Heart left ventricle (tissue), 16 donors: ENCODE measurements at places on chromosomes 12 and 14. TPM values are rescaled to one million over a fixed set of nuclear protein-coding genes. Genes with fewer than 3 reads are reported as not detected.
A peak's percentile ranks its signal among the peaks of the same experiment; 100 is the strongest.

Gene CARMIL3
- total RNA-seq = not detected

Gene KRT77
- not detected for total RNA-seq

Gene AMHR2
- not detected for total RNA-seq

DNA sequence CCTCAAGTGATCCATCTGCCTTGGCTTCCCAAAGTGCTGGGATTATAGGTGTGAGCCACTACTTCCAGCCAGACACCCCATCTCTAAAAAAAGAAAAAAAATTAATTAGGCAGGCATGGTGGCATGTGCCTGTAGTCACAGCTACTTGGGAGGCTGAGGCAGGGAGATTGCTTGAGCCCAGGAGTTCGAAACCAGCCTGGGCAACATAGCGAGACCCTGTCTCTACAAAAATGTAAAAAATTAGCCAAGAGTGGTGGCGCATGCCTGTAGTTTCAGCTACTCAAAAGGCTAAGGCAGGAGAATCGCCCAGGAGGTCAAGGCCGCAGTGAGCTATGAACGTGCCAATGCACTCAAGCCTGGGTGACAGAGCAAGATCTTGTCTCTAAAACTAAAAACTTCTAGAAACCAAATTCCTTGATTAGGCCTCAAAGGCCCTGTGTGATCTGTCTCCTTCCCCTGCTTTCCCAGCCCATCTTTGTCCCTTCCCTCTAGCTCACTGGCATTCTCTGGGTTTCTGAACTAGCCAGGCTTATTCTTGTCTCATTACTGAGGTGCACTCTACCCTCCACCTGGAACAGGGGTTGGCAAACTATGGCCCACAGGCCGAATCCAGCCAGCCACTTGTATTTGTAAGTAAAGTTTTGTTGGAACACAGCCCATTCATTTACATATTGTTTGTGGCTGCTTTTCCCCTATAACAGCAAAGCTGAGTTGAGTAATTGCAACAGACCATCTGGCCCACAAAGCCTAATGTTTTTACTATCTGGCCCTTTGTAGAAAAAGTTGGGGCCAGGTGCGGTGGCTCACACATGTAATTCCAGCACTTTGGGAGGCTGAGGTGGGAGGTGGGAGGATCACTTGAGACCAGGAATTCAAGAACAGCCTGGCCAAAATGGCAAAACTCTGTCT is 17.2 kb upstream of the TPCN1 start:
- H3K4me3 ChIP-seq = no peak overlapping the region
- peaks cover 8% of the 10 kb centered on the region for H3K4me1 ChIP-seq
- peak overlapping the region; percentile 49 for H3K27ac ChIP-seq
- no peaks in the 10 kb centered on the region for H3K27me3 ChIP-seq

Gene SLC4A8
- total RNA-seq = 2.6 TPM

Gene MTA1
- 167 TPM for total RNA-seq

Gene TAS2R13
- total RNA-seq = 0.38 TPM

GRCh38 chr14:72744416-72745120 is 149.3 kb downstream of the DPF3 start:
- no peaks in the 10 kb centered on the region for H3K36me3 ChIP-seq
- H3K4me1 ChIP-seq = peaks cover 18% of the 10 kb centered on the region
- no peak overlapping the region for H3K27ac ChIP-seq
- H3K4me3 ChIP-seq = no peak overlapping the region
- H3K27me3 ChIP-seq = no peaks in the 10 kb centered on the region

- H3K36me3 ChIP-seq = no peaks in the 10 kb centered on the region
- H3K27me3 ChIP-seq = no peaks in the 10 kb centered on the region
- H3K27ac ChIP-seq = no peak overlapping the region
- H3K4me1 ChIP-seq = no peaks in the 10 kb centered on the region
- DNase-seq = no peak
- no peak overlapping the region for H3K4me3 ChIP-seq
Observed at GRCh38 chr12:90280564-90281058, 572.0 kb upstream of the ATP2B1 start.

GRCh38 chr14:59918824-59919569 is 947 bp upstream of the LRRC9 start:
- no peak for DNase-seq
- peak overlapping the region; percentile 49 for H3K4me3 ChIP-seq
- peaks cover 8% of the 10 kb centered on the region for H3K27me3 ChIP-seq

Gene PGF
- 4.1 TPM for total RNA-seq

DNA sequence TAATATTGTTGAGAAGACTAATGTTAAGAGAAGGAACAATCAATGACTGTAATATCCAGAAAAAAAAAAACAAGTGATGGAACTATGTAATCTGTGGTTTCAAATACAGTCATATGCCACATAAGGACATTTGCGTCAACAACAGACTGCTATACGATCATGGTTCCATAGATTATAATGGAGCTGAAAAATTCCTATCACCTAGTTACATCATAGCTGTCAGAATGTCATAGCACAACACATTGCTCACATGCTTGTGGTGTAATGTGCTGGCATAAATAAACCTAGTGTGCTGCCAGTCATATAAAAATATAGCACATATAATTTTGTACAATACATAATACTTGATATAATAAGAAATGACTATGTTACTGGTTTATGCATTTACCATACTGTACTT is 653.5 kb downstream of the TRHDE start:
- no peaks in the 10 kb centered on the region for H3K36me3 ChIP-seq
- no peak overlapping the region for H3K4me3 ChIP-seq
- DNase-seq = no peak
- no peak overlapping the region for H3K27ac ChIP-seq
- no peaks in the 10 kb centered on the region for H3K27me3 ChIP-seq

DNA sequence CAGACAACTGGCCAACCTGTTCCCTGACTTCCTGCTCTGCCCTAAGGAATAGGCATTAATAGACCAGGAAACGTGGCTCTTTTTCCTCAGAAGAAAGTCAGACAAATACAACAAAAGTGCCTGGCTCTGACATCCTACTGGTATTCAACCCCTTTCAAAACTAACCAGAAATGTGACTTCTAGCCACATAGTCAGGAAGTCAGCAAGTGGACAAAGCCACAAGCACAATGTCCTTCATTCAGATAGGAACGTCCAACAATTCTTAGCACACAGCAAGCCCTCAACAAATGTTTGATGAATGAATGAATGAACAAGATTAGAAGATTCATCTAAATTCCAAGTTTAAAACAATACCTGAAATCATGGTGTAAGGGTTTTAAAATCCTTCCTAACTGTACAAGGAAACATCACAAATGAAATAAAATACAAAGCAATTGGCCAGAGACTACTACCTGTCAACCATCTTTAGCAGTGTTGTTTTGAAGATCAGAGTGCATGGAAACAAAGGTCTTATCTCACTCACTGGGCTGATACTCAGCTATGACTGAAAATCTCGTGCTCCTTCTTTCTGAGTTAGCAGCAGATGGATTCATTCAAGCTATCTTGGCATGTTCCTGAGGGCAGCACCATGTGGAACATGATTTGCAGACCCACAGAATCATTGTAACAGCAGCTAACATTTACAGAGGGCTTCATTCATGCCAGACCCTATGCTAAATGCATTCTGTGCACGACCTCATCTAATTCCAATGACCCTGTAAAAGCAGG is 16.5 kb downstream of the APPL2 start:
- no peak for DNase-seq
- no peak overlapping the region for H3K4me3 ChIP-seq
- H3K27me3 ChIP-seq = no peaks in the 10 kb centered on the region
- H3K4me1 ChIP-seq = peaks cover 57% of the 10 kb centered on the region
- peak overlapping the region; percentile 50 for H3K27ac ChIP-seq

- H3K4me1 ChIP-seq = no peaks in the 10 kb centered on the region
- H3K27me3 ChIP-seq = no peaks in the 10 kb centered on the region
- no peak for DNase-seq
- no peak overlapping the region for H3K27ac ChIP-seq
- H3K4me3 ChIP-seq = no peak overlapping the region
Observed at GRCh38 chr12:125161712-125162022, 96.4 kb downstream of the AACS start.

Gene BMAL2
- 1.2 TPM for total RNA-seq

Gene TMEM179
- total RNA-seq = not detected

Gene ERP27
- total RNA-seq = 0.24 TPM

Gene GLIPR1L1
- not detected for total RNA-seq

DNA sequence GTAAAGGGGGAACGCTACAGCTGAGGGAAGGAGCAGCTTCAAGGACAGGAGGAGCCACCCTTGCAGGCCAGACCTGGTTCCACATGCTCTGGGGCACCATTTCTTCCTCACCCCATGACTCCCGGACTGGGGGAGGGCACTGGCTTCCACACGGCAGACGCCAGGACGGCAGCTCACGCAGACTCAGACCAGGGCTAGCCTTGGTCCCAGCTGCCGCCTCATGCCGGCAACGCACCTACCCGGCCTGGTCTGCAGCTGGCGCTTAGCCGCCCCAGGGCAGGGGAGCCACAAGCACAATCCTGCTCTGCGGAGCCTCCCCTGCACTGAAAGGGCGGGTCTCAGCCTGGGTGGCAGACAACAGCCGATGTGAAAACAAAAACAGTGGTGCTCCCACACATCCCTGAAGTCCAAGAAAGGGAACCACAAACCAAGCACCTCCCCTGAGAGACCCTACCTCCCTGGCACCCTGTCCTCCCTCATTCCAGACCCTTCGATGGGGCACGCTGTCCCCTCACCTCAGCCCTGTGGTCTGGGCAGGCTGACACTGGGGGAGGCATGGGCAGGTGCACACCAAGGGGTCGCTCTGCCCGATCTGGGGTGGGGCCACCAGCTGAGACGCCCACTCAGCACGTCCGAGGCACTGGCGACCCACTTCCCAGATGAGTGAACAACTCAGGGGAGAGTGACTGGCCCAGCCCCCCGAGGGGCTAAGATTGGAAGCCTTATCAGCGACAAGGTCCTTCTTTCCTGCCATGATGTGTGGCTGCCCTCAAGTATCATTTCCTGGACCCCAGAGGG is 65.0 kb downstream of the CHGA start:
- H3K27ac ChIP-seq = peak overlapping the region; percentile 79
- H3K27me3 ChIP-seq = no peaks in the 10 kb centered on the region
- H3K4me1 ChIP-seq = no peaks in the 10 kb centered on the region

DNA sequence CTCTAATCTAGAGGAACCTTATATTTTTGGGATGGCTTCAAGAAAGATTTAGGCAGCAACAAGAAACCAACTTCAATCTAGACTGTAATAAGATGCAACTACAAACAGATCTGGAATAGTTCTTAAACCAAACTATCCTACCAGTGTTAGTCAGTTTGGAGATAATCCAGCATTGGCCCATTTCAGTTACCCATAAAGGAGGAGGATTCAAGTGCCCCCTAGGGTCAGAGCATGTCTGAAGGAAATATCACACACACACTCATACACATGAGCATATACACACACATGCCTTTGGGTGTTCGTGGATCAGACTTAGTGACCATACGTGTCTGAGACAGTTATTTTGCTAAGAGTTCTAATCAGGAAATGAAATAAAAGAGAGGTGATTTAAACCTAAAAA is 261.2 kb downstream of the ADAMTS20 start:
- no peak for DNase-seq
- no peaks in the 10 kb centered on the region for H3K4me1 ChIP-seq
- no peaks in the 10 kb centered on the region for H3K36me3 ChIP-seq
- H3K27ac ChIP-seq = no peak overlapping the region

Gene NTN4
- total RNA-seq = 71.5 TPM

- peak overlapping the region; percentile 82 for H3K4me3 ChIP-seq
- no peak for DNase-seq
- peaks cover 12% of the 10 kb centered on the region for H3K4me1 ChIP-seq
- peak overlapping the region; percentile 98 for H3K27ac ChIP-seq
- H3K27me3 ChIP-seq = no peaks in the 10 kb centered on the region
Observed at GRCh38 chr12:45216983-45217485, 1.1 kb downstream of the ANO6 start.

DNA sequence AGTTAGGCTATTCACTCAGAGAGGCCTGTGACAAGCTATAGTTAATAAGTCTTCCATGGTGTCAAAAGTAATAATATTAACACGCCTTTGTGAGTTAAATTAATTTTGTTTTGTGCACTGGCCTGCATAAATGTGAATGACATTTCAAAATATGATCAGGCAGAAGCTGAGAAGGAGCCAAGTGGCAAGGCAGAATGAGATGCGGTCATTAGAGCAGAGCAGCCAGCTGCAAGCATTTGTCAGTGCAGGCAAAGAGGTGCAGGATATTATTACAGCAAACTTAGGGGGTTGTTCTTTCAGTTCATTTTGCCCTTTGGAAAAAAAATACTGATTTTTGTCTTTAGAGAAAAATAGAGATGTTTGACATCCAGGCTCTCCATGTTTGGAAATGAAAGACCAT is 364.5 kb downstream of the PAWR start:
- H3K36me3 ChIP-seq = no peaks in the 10 kb centered on the region
- H3K27ac ChIP-seq = no peak overlapping the region
- no peaks in the 10 kb centered on the region for H3K27me3 ChIP-seq
- no peaks in the 10 kb centered on the region for H3K4me1 ChIP-seq
- H3K4me3 ChIP-seq = no peak overlapping the region
- no peak for DNase-seq

DNA sequence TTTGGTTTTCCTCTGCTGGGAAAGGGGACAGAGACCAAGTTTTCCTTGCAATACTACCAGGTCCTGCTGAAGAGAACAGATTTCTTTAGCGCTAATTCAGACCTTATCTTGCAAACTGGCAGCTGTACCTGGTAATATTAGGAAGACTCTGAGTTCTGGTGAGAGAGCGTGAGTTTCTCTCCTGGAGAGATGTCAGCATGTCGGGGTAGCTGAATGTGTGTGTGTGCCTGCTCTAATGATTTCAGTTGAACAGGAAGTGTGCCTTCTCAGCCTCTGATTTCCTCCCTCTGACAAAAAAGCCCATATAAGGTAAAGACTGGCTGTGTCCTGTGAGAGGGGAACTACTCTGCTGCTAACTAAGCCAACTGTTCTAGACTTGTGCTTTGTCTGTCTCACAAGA is 10.3 kb upstream of the ERP27 start:
- peak; percentile 39 for DNase-seq
- peak overlapping the region; percentile 53 for H3K27ac ChIP-seq
- peak overlapping the region; percentile 2 for H3K4me3 ChIP-seq
- peaks cover 15% of the 10 kb centered on the region for H3K36me3 ChIP-seq
- peaks cover 53% of the 10 kb centered on the region for H3K4me1 ChIP-seq
- no peaks in the 10 kb centered on the region for H3K27me3 ChIP-seq

Gene TPPP2
- total RNA-seq = 0.95 TPM

Gene IL26
- total RNA-seq = not detected

Gene FAM222A
- 7.1 TPM for total RNA-seq

DNA sequence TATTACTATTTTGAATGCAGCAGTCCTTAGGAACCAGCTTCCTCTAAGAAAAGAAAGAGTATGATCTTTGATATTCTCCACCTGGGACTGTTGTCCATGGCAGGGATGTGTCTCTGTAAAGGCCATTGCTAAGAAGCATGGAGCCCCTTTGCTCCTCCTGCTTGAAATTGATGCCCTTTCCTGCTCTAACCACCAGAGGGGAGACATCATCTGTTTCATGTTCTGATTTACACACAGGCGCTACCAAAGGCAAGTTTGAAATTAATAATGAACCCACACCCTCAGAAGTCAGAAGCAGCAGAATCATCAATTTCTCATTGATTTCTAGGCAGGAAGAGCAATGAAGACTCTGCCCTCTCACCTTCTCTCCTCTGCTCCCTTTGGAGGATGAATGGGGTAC is 253.8 kb downstream of the RMST start:
- no peak for DNase-seq
- H3K27ac ChIP-seq = no peak overlapping the region
- no peaks in the 10 kb centered on the region for H3K4me1 ChIP-seq
- no peaks in the 10 kb centered on the region for H3K36me3 ChIP-seq

Gene FOXN3
- total RNA-seq = 113 TPM

Gene CDKN3
- 6.1 TPM for total RNA-seq
